Adrenal gland (tissue), 19 donors: ENCODE measurements at places on chromosomes 4 and X.

- no peak for DNase-seq
Observed at GRCh38 chrX:70960730-70961129, 29.8 kb upstream of the SLC7A3 start.

DNA sequence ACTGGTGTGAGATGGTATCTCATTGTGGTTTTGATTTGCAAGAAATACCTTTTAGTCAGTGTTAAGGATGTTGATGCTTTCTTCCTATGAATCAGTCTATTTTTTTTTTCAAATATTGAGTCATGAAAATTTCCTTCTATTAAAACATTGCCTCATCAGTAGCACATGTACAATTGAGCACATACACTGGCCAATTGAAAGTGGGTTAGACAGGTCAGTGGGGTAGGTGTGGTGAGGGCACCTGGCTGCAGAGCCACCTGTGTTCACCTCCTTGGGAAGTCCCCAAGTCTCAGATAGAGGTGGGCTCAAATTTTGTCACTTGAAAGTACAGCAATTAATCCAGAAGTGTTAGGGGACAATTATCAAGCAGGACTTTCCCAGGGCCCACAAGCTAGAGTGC, 243.7 kb downstream of the SPRY1 start:
- DNase-seq, result no peak

DNA sequence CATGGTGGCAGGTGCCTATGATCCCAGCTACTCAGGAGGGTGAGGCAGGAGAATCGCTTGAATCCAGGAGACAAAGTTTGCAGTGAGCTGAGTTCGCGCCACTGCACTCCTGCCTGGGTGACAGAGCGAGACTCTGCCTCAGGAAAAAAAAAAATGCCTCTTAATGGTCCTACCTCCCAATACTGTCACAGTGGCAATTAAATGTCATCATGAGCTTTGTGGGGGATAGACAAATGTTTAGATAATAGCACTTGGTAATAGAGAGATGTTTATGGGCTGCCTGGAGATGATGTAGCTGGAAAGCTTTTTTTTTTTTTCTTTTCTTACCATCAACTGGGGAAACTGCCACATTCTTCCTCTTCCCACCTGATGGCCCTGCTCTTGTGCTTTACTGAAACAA, 33.0 kb downstream of the GRK4 start:
- DNase-seq, result no peak

GRCh38 chr4:153763404-153763803, 3.6 kb upstream of the RNF175 start:
- no peak for DNase-seq

DNA sequence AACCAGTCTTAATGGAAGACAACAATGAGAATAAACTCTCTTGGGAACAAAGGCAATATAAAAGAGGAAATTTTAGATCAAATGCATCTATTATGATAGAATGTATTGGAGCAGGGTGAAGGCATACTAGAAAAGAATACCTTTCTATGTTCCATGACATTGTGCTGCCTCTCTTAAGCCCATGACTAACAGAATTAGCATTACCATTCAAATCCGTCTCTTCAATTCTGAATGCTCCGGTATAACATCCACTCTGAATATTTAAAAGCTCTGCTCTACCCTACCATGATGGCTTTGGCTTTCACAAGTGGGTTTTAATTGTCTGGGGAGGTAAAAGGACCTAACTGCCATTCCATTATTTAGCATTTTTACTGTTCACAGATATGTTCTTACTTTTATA, 1878.4 kb downstream of the ARAP2 start:
- no peak for DNase-seq

DNA sequence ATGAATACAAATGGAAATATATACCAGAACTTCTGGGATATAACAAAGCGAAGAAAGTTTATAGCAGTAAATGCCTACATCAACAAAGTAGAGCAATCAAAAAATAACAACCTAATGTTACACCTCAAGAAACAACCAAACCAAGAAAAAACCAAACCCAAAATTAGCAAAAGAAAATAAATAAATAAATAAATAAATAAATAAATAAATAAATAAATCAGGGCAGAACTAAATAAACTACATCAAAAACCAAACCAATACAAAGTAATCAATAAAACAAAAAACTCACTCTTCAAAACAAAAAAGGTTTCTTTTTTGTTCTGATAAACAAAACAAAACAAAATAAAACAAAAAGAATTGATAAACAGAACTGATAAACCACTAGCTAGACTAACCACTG, 88.4 kb upstream of the SPIN4 start:
- DNase-seq, result no peak

DNA sequence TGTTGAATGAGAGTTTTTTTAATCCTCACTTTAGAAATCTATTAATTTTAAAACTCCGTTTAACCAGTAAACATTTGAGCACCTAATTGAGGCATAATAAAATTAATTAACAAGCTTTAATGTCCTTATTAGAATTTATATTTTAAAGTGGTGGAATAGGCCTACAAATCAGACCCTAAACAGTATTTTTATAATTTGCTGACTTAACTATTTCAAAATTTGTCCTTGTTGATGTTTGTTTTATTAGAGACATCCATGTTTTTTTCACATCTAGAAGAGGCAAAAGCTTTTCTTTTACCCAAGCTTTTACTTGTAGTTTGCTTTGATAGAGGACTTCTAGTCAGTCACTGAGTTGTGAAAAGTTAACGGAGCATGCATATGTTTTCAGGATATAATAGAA, 3.8 kb downstream of the SAP30 start:
- no peak for DNase-seq

GRCh38 chrX:150902434-150903109, 4.1 kb upstream of the CD99L2 start:
- DNase-seq, result no peak

DNA sequence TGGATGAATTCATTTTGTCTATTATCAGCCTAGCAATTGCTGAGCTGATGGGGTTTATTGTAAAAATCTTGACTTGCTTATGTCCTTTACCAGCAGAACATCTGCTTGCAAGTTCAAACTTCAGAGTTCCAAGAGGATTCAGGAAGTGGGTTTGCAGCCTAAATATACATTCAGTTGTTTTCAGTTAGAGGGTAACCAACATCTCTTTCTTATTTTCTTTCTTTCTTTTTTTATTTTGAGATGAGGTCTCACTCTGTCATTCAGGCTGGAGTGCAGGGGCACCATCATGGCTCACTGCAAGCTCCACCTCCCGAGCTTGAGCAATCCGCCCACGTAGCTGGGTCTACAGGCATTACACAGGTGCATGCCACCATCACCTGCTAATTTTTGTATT, 31.4 kb upstream of the FHL1 start:
- no peak for DNase-seq

GRCh38 chrX:29561417-29561816, 653.9 kb upstream of the MAGEB2 start:
- no peak for DNase-seq

DNA sequence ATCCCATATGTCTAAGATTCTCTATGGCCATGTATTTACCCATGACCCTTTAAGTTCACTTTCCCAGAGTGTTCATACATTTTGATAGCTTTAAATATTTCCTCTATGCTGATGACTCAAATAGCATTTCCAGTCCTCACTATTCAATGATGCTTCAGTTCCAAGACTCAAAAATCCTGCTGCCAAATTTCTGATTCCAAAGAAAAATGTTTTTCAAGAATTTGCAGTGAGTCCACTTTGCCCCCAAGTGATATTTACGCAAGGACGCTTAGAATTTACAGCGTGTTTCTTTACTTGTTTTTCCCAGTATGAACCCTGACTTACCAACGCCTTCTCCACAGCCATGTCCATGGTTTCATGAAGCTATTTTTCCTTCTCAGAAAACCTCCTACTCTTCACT, 127.9 kb upstream of the PCDH18 start:
- DNase-seq, result no peak

GRCh38 chr4:36269533-36270173, 11.8 kb upstream of the DTHD1 start:
- DNase-seq, result no peak

GRCh38 chr4:122858705-122859104, 32.1 kb downstream of the FGF2 start:
- no peak for DNase-seq

GRCh38 chr4:110704748-110705439, 82.0 kb upstream of the PITX2 start:
- DNase-seq, result no peak

DNA sequence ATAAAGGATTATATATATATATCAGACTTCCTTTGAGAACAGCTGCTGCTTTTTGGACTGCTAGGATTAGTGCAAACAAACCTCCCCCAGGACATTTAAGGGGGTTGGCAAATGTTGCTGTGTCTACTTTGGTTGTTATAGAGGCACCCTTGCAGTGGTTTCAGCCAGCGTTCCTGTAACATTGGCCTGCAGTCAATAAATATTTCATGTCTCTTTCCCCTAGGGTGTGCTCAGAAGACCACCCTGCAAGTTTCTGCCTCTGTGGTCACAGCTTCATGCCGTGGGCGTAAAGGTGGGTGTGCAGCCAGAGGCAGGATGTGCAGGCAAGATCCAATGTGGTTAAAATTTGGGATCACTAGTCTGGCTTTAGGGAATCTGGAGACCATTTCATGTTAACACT, 28.9 kb downstream of the FGF5 start:
- DNase-seq, result no peak

DNA sequence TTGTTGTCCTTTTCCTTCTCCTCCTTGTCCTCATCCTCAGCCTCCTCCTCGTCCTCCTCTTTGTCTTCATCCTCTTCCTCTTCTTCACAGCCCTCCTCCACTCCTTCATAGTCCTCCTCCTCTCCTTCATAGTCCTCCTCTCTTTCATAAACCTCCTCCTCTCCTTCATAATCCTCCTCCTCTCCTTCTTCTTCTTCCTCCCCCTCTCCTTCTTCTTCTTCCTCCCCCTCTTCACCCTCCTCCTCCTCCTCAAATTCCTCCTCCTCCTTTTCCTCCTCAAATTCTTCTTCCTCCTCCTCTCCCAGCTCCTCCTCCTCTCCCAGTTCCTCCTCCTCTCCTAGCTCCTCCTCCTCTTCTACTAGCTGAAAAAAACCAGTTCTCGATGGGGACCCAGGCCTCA, 143.8 kb upstream of the RADX start:
- no peak for DNase-seq

DNA sequence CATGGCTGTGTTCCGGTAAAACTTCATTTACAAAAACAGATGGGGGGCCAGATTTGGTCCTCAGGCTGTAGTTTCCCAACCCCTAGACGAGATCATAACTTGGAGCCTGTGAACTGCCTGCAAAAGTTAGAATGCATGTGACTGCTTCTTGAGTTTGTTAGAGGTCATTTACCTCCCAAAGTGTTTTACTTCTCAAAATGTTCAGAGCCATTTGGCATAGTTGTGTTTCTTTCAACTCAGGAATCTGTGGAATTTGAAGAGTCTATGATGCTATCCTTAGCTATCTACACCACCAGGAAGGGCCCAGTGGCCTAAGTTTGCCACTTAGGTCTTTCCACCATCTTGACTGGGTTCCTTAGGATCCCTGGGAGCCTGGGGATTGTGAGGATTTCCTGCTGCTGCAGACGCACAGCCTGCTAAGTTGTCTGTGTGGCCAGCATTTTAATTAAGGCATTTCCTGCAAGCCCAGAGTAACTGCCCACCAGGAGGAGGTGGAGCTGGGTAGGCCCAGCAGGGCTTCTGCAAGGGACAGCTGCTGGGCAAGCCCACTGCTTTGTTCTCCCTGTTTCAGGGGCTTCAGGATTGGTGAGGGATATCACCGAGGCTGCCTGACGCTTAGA, 53.1 kb downstream of the CCNI start:
- DNase-seq, result no peak

DNA sequence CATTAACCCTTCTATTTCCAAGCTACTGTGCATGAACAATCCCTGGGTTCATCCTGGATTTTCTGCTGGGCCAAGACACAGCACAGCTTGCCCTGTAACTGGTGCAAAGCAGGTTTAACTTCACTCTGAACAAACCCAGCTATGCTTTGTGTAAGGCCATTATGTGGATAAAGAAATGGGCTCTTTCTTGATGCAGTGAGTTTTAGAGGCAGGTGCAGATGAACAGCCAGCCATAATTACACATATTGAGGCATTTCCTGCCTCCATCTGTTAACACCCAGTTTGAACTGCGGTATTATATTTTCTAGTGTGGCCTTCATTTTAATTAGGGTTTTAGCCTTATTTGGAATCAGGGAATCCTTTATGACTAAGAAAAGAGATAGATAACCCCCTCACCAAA, 68.7 kb upstream of the ARX start:
- no peak for DNase-seq

- no peak for DNase-seq
Observed at GRCh38 chr4:72486991-72487390, 82.0 kb downstream of the ADAMTS3 start.

- no peak for DNase-seq
Observed at GRCh38 chr4:139521754-139522401, 34.1 kb downstream of the SETD7 start.

DNA sequence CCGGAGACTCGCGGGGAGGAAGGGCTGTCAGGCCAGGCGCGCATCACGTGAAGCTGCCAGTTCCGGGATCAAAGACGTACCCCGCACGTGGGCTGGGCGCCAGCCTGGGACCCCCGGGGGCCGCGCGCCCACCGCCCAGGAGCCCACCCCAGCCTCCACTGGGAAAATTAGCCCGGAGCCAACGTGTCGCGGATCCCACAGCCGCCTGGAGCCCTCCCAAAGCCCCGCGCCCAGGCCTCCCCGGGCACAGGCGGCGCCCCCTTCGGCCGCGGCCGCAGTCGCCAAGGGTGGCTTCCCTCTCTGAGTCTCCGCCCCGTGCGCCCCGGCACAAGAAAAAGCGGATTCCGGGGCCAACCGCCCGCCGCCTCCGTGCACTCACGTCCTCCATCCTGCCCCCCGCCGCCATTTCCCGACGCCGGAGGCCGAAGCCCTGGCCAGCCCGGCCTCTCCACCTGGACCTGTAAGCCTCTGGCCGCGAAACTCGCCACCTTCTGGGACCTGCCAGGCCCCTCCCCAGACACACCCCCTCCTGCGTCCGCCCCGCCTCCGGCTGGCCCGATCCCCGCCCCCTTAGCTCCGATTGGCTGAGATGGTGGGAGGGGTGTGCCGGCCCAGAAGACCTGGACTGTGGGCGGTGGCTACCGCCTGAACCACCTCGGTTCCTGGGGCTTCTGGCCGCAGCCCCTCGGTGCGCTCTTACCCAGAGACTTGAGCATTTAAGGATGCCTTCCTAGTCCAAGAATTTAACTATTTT, at the start of gene TMEM192:
Gene TMEM192 (minus strand): TSS at position 493 of the 754 bp plus-strand sequence. CDS start 87 bp downstream, at position 406.
- DNase-seq, result peak; percentile 95

GRCh38 chr4:1547856-1548826, 136.0 kb downstream of the FAM53A start:
- peak; percentile 32 for DNase-seq

DNA sequence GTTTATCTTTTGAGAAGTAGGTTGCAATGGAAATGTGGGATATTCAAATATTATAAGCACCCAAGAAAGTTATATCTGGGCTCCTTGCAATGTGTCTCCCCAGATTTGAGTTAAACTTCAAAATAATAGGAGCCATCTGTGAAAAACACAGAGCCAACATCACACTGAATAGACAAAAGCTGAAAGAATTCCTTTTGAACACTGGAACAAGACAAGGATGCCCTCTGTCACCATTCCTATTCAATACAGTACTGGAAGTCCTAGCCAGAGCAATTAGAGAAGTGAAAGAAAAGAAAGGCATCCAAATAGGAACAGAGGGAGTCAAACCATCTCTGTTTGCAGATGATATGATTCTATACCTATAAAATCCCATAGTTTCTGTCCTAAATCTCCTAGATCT, 114.3 kb upstream of the IL1RAPL1 start:
- DNase-seq, result no peak
